ENCODE measurements at places on chromosomes 7 and 10.

DNA sequence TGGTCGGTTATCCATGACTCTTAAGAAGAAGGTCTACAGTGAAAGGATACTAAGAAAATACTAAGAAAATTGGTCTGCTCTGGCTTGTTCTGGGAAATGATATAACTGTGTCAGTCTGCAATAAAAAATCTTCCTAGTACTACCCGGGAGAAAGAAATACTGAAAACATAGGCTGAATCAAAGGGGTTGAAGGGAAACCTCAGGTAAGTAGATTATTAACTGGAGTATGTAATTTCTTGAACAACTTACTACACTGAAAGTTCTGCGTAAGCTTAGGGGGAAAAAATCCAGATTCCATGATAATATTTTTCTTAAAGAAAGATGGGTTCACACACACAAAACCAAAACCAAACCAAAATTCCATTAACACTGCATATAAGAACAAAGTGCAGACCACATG lies 143.3 kb downstream of the KMT2E start:
- no peak for DNase-seq

GRCh38 chr7:17725821-17726220 lies 214.5 kb downstream of the SNX13 start:
- DNase-seq = peak; percentile 28

GRCh38 chr7:151868396-151869108 lies 8.4 kb downstream of the PRKAG2 start:
- no peak for DNase-seq

DNA sequence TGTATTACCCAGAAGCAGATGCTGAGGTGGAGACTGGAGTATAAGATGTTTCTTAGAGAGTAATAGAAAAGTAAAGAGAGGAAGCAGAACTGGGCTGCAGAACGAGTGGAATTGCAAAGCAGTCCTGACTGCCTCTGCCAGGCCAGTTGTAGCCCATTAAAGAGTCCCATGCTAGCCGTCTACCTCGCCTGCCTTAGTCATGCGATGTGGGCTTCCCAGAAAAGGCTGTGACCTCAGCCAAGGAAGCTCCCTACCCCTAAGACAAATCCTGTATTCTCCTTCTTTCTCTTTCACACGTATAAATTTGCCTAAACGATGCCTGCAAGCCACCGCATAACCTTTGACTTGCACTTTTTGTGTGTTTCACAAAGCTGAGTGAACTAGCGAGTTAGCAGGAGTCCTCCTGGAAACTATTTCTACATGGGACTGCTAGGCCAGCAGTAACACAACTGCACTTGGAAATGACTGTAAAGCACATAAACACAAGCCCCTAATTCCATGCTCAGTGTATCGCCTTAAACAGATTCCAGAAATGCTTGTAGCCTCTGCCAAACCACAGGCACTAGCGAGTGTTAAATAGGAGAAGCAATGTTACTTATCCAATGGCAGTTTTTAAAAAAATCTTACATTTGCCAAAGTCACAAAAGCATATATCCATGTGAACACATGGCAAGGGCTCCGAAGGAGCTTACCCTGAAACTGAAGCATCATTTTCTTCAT lies 47.4 kb upstream of the GNAI1 start:
- DNase-seq = no peak

DNA sequence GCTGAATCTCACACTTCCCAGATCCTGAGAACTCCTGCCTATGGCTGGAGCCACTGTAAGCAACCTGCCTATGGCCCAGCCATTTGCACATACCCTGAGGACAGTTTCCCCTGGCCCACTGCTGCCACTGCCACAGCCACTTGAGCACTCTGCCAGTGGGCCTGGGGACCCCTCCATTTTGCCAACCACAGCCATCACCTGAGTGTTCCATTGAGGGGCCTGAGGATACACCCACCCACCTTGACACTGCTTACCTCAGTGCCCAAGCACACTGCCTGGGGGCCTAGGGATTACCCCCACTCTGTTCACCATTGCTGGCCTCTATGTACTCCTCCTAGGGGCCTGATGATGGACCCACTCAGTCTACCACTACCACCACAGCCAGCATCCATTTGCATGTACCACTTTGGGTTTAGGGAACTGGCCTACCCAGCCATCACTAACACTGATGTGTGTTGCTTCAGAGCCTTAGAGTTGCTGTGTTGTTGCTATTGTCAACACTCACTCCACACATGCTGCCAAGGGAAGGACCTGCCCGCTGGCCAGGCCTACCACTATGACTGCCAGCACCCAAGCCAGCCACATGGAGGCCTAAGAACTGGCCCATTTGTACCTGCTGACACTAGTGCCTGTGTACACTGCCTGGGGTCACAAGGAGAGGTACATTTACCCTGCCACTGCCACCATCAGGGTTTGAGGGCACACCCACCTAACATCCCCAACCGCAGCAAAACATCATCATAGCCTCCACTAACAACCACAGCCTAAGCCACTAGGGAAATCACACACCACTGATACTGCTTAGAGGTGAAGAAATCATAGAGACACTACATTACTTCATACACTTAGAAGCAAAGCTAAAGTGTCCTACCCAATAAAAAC lies 45.9 kb upstream of the ANTXRL start:
- DNase-seq = no peak
